ENCODE measurements at places on chromosomes 6 and 20. TPM values are rescaled to one million over a fixed set of nuclear protein-coding genes. Genes with fewer than 3 reads are reported as not detected.

The ITPR3 gene
- total RNA-seq: 155 TPM

The C2 gene
- total RNA-seq: 0.45 TPM

The STK4 gene
- 41.7 TPM for total RNA-seq

The KHDRBS2 gene
- not detected for total RNA-seq

The MAFB gene
- 6.5 TPM for total RNA-seq

The SNRNP48 gene
- total RNA-seq: 11.7 TPM

The DEFB116 gene
- total RNA-seq: not detected

The C20orf144 gene
- total RNA-seq: 0.16 TPM

The BHLHE23 gene
- not detected for total RNA-seq

The FNDC11 gene
- total RNA-seq: under 0.01 TPM

The TAGAP gene
- not detected for total RNA-seq

The RNF114 gene
- 57.3 TPM for total RNA-seq

The SLC22A2 gene
- total RNA-seq: not detected

The PI3 gene
- 45.4 TPM for total RNA-seq

The CLVS2 gene
- total RNA-seq: not detected

The LAMA4 gene
- 0.35 TPM for total RNA-seq

The RNF182 gene
- total RNA-seq: not detected

The QKI gene
- total RNA-seq: 76.5 TPM

The GGTLC1 gene
- total RNA-seq: not detected

The ISM1 gene
- 0.33 TPM for total RNA-seq

The MMP24 gene
- 0.12 TPM for total RNA-seq

The SMOC2 gene
- total RNA-seq: not detected

The ELOVL5 gene
- 50.8 TPM for total RNA-seq
